ENCODE measurements at places on chromosomes 5 and 9. TPM values are rescaled to one million over a fixed set of nuclear protein-coding genes. Genes with fewer than 3 reads are reported as not detected.

Gene SPRY4
- total RNA-seq: 42.9 TPM

Gene CLK4
- total RNA-seq: 5.2 TPM

Gene STC2
- 162 TPM for total RNA-seq

Gene CARD6
- 6.3 TPM for total RNA-seq

Gene HAVCR2
- total RNA-seq: 0.88 TPM

Gene SNX18
- total RNA-seq: 42.9 TPM

Gene TRIM7
- 3.8 TPM for total RNA-seq

Gene TAF1L
- total RNA-seq: not detected

Gene ENTREP1
- total RNA-seq: not detected

Gene ZDHHC11B
- not detected for total RNA-seq

Gene QRFP
- not detected for total RNA-seq

Gene SLCO6A1
- total RNA-seq: not detected

Gene SLCO4C1
- total RNA-seq: 0.16 TPM

Gene EDIL3
- 60.1 TPM for total RNA-seq

Gene ST8SIA4
- 3.1 TPM for total RNA-seq

Gene SHISAL2B
- total RNA-seq: not detected

Gene LRRC14B
- not detected for total RNA-seq

Gene ADAMTSL2
- 2.4 TPM for total RNA-seq

Gene TMEM171
- total RNA-seq: 0.24 TPM

Gene PCDH1
- 7.4 TPM for total RNA-seq

Gene KCTD16
- 0.40 TPM for total RNA-seq

Gene PTGDS
- 0.39 TPM for total RNA-seq

Gene OMD
- total RNA-seq: not detected

Gene SEMA6A
- 3.4 TPM for total RNA-seq

Gene LCN15
- total RNA-seq: not detected

Gene SOHLH1
- total RNA-seq: not detected

Gene DMRT3
- not detected for total RNA-seq

Gene DRD1
- total RNA-seq: not detected

Gene GRAMD2B
- total RNA-seq: 3.9 TPM

Gene SLC46A2
- total RNA-seq: not detected

Gene YIPF5
- total RNA-seq: 107 TPM

Gene TXNDC8
- total RNA-seq: not detected

Gene LCN10
- total RNA-seq: not detected

Gene HACD4
- 5.3 TPM for total RNA-seq

Gene CD274
- total RNA-seq: 3.7 TPM

Gene SLC27A6
- total RNA-seq: 1.6 TPM

Gene CCDC171
- total RNA-seq: 1.0 TPM

Gene HSD17B3
- total RNA-seq: not detected

Gene HAND1
- total RNA-seq: not detected

Gene TICAM2
- total RNA-seq: 4.9 TPM

Gene NME5
- 1.7 TPM for total RNA-seq

Gene GABRA6
- not detected for total RNA-seq

Gene NUTM2G
- not detected for total RNA-seq

Gene MSANTD3
- total RNA-seq: 58.1 TPM
